ENCODE measurements at places on chromosomes 2 and 18.

GRCh38 chr2:195838002-195838401, 181.0 kb downstream of the SLC39A10 start:
- no peak for DNase-seq

DNA sequence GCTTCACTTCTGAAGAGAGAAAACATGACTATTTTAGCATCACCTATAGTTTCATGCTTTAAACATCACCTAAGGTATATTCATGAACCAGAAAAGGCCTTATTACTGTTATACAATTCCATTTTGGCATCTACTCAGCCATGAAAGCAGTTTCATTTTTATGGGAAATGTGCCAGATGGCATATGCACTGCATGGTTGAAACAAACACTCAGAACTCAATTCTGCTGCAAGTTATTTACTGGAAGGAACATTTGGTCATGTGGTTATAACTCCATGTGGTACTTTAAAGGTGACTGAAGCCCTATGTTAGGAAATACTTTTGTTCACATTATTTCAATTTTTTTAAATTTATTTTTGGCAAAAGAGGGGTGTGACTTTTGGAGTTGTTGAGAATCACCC, 287.5 kb upstream of the CRIM1 start:
- no peak for DNase-seq

DNA sequence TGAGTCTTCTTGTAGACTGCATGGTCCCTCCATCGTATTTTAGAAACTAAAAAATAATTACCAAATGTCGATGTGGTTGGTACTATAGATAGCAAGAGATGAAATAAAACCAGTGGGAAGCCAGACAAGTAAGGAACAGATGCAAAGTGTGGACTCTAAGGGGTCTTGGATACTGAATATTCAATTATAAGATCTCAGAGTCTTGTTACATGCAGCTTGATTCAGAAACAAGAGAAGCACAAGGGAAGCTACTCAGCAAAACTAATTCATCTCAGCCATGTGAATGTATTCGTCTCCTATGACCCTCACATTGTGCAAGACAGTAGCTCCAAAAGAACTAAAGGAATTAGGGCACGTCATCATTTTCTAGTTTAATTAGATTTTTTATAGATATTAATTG, 80.9 kb downstream of the CDH20 start:
- no peak for DNase-seq

DNA sequence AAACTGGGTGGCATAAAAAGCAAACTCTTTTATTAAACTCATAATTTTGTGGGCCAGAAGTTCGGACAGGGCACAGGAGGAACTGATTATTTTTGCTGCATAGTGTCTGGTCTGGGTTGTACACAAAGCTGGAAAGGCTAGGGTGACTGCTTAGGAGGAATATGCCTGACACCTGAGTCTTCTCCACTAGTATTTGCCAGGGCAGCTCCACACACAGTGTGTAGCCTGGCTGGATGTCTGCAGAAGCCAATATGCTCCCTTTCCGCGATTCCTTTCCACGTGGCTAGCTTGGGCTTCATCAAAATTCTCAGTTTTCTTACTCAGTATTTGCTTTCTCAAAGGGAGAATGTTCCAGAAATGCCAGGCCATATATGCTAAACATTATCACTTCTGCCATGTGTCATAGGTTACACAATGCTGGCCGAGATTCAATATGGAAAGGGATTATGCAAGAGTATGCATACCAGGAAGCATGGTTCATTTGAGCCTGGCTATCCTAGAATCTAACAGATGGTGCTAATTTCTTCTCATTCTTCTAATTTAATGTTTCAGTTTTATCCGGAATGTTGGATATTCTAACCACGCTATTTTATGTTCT, 142.7 kb upstream of the DOK6 start:
- no peak for DNase-seq

- DNase-seq: no peak
These were observed 75.8 kb downstream of the NRP2 start for GRCh38 chr2:205758051-205758450.

- DNase-seq: no peak
These were observed 79.2 kb upstream of the STK39 start for GRCh38 chr2:168326572-168326971.

DNA sequence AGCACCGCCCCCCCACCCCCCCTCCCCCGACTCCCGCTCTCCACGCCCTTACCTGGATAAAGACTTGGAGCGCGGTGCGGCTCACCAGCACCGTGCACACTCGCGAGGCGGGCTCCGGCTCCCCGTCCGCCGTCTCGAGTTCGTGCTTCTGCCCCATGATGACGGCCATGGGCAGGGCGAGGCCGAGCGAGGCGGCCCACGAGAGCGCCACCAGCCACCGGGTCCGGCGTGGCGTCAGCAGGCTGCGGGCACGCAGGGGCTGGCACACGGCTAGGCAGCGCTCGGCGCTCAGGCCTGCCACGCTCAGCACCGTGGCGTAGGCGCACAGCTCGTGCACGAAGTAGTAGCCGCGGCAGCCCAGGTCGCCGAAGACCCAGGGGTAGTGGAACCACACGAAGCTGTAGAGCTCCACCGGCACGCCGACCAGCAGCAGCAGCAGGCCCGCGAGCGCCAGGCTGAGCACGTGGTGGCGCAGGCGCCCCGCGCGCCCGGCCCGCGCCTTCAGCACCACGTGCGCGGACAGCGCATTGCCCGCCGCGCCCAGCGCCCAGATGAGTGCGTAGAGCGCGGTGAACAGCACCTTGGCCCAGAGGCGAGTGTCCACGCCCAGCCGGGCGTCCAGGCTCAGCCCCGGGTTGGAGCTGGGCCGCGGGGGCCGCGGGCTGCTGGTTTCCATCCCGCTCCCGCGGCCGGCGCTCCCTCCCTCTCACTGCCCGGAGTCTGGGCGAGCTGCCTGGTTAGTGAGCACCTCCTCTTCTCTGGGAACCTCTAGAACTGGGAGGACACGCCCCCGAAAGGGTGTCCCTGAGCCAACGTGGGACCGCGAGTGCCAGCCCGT, at the start of gene NTSR2:
TSS of gene NTSR2 (minus strand) at position 742 of the 838 bp plus-strand sequence. CDS start at position 676, 66 bp downstream.
- DNase-seq: no peak

GRCh38 chr2:44772131-44772530, 169.4 kb upstream of the SIX3 start:
- DNase-seq: no peak

DNA sequence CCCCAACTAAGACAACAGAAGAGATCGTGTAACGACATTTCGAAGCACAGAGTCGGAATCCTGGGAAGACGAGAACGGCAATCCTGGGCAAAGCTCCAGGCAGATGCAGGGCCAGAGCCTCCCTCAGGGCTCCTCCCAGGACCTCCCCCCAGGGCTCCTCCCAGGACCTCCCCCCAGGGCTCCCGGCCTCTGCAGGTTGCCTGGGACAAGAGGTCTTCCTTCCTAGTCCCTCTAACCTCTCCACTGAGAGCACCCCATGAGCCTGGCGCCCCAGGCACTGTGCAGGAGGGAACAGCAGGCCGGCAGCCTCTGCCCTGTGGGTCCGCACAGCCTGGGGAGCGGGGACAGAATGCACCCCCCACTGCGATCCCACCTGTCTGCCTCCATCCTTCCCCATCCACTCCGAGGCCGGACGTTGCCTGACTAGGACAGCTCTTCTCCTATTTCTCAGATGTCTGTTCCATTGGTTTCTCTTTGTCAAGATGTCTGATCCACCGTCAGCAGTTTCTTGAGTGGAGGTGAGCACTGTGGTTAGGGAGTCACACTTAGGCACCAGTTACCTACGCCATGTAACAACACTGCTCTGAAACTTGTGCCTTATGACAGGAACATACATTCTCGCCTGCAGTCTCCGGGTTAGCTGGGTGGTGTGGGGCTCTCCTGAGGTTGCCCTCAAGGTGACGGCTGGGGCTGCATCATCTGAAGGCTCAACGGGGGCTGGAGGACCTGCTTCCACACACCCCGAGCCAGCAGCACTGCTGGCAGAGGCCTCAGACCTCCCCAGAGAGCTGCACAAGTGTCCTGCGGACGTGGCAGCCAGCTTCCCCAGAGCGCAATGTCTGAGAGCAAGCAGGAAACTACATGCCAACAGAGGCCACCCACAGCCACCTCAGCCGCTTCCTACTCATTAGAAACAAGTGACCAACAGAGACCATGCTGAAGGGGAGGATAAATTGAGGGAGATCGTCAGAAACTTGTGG, 28.9 kb downstream of the ADI1 start:
- DNase-seq: no peak

GRCh38 chr2:240051697-240052096, 1.6 kb downstream of the OR6B3 start:
- no peak for DNase-seq

GRCh38 chr2:236337465-236338325, 73.5 kb upstream of the ASB18 start:
- no peak for DNase-seq
